ENCODE measurements at places on chromosomes 1 and 21.

GRCh38 chr1:27356619-27357280 lies 10.0 kb downstream of the MAP3K6 start:
- DNase-seq: no peak

DNA sequence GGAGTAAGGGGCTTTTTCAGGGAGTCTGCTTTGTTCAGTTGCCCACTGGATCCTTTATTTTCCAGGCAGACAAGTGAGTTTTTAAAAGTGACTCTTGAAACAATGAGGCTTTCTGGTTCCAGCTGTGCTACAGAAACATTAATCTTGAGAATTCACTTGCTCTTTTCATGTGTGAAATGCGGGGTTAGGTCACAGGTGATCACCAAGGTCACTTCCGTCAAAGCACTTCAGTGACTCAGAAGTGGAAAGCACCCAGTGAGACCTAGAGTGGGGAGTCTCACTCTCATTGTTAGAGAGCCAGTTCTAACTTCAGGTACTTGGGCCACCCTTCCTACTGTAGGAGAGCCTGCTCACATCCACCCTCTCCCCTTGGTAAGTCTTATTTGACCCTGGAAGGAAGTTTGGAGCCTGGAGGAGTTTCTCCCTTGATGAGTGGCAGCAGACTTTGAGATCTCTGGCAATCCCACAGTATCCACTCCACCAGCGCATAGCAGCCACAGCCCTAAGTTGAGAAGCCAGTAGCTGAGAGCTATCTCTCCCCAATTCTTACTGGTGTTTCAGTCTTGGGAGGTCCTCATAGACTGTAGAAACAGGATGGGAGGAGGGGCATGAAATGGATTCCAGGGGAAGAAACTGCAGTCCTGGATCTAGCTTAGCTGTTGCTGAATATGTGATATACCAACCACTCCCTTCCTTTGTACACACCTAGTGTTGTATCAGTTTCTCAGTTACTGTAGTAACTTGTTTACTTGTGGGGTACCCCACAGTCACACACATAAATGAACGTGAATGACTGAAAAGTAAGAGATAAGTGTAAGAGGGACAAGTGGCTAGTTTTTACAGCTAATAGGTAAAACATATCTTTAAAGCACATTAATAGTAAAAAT lies 3.1 kb downstream of the TACSTD2 start:
- DNase-seq: no peak

- DNase-seq: no peak
Observed at GRCh38 chr1:172578586-172578985, 45.6 kb downstream of the SUCO start.

DNA sequence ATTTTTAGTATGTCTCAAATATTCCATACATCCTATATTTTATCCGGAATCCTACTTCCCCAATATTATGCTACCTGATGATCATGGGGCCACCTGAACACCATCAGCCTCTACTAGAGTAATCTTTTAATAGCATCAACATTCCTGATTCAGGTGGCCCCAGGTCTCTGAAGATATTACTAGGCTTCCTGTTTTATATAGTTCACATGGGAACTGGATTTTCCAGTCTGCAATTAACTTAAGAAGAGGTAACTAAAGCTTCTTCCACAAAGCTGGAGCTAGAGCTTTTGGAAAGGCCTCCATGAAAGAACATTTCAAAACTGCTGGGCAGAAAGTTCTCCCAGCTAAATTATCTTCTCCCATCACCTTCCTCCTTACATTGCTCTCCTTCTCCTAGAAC lies 72.3 kb upstream of the ADAM30 start:
- DNase-seq: no peak

DNA sequence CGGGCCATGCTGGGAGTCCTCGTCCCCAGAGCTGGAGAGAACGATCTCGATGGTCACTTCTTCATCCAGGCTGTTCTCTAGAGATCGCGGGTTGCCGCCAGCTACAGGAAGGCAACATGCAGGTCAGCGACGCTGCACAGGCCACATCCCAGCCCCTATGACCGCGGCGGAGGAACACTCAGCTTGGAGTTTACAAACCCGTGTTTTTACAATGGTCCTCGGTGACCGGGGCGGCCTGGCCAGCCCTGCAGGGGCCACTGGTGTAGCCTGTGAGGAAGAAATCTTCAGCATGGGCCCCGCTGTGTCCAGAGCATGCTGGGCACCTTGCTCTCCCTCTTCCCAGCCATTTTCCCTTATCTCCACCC lies 30.5 kb downstream of the ZNF496 start:
- DNase-seq: no peak

DNA sequence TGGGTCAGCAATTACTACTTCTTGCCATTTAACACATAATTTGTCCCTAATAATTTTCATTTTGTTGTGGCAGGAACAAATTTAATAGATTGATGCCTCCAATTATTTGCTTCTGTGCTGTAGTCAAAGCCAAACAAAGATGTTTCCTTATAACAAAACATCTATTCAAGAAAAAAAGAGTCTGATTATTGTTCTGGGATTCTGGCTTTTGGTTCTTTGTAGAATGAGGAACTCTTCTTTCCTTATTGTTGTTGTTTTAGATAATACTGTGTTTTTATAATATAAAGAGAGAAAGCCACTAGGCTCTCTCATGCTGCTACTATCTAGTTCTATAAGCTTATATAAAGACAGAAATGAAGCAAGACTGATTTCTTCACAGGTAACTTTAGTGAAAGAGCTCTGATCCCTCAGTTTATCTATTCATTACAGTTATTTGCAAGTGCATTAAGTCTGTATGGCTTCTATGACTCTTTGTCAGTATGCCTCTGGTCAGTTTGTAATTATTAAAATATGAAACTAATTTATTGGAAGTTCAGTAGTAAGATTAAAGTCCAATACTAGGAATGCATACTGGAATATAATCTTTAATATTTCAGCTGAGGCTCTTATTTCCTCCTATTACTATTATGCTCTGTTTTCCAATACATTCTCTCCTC lies 37.4 kb downstream of the PRKACB start:
- DNase-seq: no peak

DNA sequence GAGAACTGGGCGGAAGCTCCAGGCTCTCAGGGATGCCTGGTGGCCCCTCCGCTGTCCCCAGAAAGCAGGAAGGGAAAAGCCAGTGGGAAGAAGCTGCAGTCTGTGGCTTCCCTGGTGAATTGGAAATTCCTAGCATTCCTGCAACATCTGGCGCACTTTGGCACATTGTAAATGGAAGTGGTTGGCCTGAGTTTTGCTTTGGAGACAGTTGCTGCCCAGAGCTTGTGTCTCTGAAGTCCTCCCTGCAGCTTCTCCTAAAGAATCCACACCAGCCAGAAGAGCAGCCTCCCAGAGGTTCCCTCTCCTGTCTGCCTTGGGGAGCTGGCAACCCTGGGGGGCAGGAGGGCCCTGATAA lies 48.2 kb downstream of the ARHGEF10L start:
- DNase-seq: peak; percentile 49

GRCh38 chr1:204263254-204263910 lies 49.6 kb upstream of the GOLT1A start:
- no peak for DNase-seq

DNA sequence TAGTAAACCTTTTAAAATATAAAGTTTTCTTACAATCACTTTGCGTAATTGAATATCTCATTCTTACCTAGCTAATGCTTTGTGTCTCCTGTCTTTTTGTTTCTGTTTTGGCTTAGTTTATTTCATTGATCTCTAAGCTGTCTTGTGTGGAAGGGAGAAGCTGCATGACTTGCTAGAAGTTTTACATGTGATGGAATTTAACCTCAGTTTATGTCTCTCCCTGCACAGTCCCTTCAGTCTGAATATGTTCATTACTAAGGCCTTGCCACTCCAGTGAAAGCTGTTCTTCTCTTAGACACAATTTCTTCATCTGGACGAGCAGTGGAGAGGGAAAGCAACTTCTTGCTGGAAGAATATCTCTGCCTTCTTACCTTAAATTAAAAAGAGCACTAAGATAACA lies 19.9 kb upstream of the GPR88 start:
- no peak for DNase-seq

- no peak for DNase-seq
Observed at GRCh38 chr1:248618878-248619277, 16.0 kb downstream of the OR2T11 start.

- peak; percentile 70 for DNase-seq
Observed at GRCh38 chr1:168112673-168113305, 23.9 kb downstream of the GPR161 start.

GRCh38 chr1:66266350-66266749 lies 267.6 kb upstream of the SGIP1 start:
- no peak for DNase-seq
